ENCODE measurements at places on chromosomes 7 and 10.

DNA sequence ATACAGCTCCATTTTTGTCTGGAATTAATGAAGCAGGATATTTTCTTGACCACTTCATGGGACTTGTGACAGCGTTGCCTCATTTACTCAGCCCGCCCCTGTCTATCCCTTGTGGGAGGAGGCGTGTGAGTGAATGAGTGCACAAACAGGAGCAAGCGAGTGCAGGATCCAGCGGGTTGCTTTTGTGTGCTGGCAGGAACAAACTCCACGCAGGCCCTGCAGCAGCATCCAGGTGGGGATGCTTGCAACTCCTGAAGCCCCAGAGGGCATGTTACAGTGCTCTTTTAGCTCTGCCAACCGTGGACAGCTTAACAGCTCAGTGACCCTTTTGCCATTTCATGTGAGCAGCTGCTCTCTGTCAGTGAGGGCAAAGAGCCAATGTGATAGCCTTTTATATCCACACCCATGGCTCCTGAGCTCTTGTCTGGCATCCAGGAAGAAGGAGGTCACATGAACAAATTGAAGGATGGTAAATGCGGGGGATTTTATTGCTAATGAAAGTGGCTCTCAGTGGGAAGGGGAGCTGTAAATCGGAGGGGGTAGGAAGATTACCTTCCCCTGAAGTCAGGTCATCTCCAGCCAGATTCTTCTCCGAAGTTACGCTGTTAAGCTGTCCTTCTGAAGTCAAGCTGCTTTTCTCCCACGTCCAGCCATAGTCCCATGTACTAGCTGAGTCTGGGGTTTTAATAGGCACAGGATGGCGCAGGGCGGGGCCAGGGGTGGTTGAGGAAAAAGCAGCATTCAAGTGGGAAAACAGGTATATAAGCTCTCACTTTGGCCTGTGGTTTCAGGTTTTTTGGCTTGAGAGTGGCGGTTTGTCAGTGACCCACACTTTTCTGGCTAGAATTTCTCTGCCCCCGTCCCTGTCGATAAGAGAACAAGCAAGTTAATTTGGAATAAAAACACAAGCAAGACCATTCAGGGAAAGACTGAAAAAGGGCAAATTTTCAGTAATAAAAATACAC is 714.7 kb upstream of the MBL2 start:
- DNase-seq, result no peak

GRCh38 chr7:21125297-21125696 is 302.6 kb upstream of the SP4 start:
- DNase-seq, result no peak

GRCh38 chr10:93593749-93594148 is 7.3 kb downstream of the RBP4 start:
- no peak for DNase-seq

DNA sequence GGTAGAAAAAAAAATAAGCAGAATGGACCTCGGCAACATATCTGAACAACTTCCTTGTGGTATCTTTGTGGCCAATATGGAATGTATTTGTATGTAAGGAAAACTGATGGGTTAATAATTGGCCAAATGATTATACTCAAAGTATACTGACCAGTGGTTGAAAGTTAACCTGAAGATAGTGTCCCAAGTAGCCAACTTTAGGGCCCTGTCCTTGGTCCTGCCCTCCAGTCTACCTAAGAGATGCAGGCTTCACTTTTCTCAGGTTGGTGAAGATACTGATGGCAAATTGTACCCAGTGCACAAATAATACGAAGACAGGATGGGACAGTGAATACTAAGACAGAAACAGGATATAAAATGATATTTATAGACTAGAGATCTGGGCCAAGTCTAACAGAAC is 109.2 kb downstream of the SORCS3 start:
- DNase-seq, result no peak

GRCh38 chr10:116118847-116119246 is 154.2 kb downstream of the GFRA1 start:
- no peak for DNase-seq

DNA sequence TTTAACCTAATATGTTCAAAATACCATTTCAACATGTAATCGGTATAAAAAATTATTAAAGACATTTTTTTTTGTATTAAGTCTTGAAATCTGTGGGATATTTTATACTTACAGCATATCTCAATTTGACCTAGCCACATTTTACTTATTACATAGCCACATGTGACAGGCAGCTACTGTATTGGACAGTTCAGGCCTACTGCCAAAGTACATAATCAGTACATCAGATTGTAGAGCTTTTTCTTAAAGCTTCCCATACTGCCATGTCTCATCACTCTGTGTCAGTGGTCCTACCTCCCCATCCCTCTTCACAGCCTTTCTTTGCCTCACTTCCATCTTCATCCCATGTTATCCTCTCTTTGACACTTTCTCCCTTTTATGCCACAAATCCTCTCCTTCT is 43.0 kb downstream of the LOXL4 start:
- DNase-seq, result no peak

DNA sequence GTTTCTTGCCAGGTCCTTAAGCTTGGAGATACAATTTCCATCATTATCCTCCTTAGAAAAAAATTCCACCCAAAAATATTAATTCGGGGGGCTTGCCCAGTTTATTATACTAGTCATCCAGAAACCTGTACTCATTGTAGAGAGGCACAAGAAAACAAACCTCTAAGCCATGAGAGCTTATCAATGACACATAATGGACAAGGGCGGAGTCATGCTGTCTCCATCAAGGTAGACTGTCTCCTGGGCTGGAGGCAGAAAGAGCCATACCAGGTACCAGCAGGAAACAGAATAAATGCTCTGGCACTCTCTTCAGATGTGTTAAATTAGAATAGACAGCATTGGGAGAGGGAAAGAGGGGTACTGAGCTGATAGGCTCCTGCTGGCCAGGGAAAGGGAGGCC is 69.8 kb upstream of the GSDME start:
- no peak for DNase-seq

DNA sequence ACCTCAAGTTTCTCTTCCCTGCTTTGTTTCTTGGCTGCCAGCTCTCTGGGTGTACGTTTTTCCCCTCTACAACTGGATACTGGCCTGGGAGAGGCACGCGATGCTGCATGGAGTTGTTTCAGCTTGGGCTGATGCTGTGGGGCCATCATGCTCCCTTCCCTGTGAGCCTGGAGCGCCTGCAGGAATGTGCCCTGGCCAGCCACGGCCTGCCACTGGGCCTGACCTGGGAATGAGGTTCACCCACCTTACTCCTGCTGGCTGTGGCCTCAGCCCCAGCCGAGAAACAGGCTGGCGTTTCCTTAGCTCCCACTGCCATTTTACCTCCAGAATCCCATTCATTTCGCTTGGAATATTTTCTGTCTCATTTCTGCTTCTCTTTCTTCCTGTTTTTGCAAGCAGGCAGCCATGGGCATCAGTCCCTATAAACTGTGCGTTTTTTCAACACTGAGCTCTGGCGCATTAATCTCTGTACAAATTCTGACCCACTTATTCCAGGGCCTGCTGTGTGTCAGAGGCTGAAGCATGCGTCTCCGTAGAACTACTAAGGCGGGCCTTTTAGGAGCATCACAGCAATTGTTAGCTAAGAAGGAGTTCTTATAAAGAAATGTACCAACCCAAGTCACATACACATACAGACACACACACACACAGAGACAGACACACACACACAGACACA is 57.9 kb downstream of the GATA3 start:
- DNase-seq, result no peak

GRCh38 chr7:85664341-85664740 is 477.5 kb upstream of the SEMA3D start:
- DNase-seq, result no peak

- DNase-seq, result no peak
Measured at GRCh38 chr7:43799605-43800004, 41.1 kb downstream of the BLVRA start.

GRCh38 chr7:5477723-5478531 is 54.3 kb upstream of the TNRC18 start:
- DNase-seq, result no peak

DNA sequence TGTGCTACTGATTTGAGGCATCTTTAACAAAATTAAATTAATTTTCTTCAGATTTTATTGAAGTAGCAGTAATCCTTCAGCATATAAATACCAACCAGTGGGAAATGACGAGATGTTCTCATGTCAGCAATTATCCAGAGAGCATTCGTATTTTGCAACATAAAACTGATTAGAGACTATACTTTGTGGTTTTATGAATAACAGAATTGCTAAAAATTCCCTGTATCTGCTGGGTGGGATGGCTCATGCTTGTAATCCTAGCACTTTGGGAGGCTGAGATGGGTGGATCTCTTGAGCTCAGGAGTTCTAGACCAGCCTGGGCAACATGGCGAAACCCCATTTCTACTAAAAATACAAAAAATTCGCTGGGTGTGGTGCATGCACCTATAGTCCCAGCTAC is 56.9 kb downstream of the ATAD1 start:
- DNase-seq, result no peak

DNA sequence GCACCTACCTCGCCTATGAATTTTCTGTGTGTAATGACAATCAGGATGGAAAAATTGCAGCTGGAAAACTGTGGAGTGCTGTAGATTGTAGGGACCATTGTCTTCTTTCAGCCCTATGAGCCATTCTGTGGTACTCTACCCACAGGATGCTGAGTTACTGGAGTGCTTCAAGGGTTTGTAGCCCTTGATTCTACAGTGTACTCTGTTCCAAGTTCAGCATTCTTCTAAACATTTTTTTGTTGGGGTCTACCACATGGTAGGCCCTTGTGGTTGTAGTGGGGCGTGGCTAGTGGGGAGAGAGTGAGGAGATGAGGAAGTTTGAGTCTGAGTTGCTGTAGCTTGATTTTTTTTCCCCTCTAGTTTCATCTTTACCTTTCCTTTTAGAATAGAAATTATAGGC is 33.5 kb downstream of the REEP3 start:
- no peak for DNase-seq

GRCh38 chr10:80252296-80252887 is 37.1 kb downstream of the MAT1A start:
- DNase-seq, result no peak

GRCh38 chr7:80830584-80831285 is 88.1 kb downstream of the SEMA3C start:
- no peak for DNase-seq

DNA sequence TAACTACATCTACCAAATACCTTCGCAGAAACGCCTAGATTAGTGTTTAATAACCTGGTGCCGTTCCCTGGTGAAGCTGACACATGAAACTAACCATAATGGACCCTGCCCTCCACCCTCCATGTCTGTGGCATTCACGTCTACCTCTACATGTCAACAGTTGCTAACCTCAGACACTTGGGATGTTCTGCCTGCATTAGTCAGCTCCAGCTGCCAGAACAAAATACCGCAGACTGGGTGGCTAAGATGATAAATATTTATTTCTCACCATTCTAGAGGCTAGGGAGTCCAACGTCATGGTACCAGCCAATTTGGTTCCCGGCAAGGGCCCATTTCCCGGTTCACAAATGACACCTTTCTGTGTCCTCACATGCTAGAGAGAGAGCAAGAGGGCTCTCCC is 118.5 kb upstream of the CHST15 start:
- DNase-seq, result no peak

- peak; percentile 76 for DNase-seq
Measured at GRCh38 chr7:94355454-94355853, 39.2 kb upstream of the COL1A2 start.

GRCh38 chr10:4944841-4945240 is 18.4 kb upstream of the AKR1C1 start:
- DNase-seq, result no peak

DNA sequence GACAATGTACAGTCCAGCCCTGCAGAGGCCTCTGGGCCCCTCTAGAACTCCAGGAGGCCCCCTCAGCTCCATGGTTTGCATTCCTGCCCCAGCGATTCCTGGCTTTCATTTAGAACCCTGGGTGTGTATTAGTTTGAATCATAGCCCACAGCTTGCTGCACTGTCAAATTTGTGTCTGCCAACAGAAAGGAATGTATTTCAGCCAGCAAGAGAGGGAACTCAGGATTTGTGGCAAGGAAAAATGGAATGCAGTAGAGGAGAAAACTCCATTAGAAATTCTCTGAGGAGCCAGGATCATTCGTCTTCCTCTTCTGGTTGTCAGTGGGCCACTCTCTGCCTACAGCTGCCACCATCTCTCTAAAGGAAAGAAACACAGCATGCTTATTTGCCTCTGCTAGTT is 27.9 kb upstream of the WDR11 start:
- DNase-seq, result no peak

DNA sequence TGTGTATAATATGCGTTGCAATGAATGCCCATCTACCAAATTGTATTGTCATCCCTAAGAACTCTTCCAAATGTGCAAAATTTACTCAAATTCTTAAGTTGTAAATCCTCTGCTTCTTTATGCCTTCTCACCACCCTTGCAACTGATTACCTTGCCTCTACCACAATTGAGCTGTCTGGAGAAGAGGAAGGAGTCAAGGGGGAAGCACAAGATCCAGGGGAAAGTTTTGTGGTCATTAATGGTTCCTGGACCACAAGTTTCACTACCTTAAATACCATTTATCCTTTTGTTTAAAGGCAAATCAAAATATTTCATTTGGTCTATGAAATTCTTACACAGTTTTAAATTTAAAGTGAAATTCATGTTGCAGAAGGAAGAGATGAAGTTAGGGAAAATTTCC is 16.7 kb downstream of the CRPPA start:
- no peak for DNase-seq

DNA sequence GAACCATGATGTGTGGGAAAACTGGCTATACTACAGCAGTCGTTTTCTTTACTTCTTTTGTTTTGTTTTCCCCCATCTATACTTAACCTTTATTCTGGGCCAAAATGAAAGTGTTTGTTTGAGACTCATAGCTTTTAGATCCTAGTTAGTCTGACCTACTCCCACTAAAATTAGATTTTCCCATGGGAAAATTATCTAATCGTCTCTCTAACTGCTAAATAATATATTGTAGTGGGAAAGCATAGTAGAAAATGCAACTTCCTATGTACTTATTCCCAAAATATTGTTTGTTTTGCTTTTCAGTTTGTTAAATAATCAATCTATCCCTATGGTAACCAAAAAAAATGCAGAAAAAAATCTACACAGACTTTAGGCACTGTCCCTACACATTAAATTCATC is 96.6 kb downstream of the NOC3L start:
- DNase-seq, result no peak

GRCh38 chr7:31099451-31100444 is 47.6 kb downstream of the ADCYAP1R1 start:
- DNase-seq, result no peak
